ENCODE measurements at places on chromosomes 11 and 22.

DNA sequence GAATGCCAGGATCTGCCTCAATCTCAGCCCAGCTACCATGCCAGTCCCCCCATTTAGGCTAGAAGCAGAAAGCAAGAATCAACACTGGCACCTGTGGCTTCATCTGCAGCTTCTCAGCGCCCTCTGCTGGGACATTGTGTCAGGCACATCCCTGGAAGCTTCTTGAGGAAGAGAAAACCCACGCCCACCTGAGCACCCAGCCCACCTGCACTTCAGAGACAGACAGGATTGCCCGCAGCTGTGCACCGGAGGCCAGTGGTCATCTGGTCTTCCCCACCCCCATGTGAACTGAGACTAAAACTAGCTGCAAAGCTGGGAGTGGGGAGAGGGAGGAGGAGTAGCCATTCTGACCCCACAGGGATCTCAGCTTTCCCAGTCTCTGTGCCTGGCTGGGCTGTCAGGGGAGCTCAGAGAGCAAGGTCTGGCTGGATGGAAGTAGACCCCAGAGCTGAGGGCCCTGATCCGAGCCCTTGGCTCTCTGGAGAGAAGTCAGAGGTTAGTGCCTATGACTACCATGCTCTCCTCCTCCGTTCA is 66.8 kb downstream of the FEZ1 start:
- peak; percentile 83 for DNase-seq

GRCh38 chr11:120590472-120590871 is 78.9 kb downstream of the GRIK4 start:
- no peak for DNase-seq

- DNase-seq, result peak; percentile 29
These were observed 368.5 kb downstream of the NELL1 start for GRCh38 chr11:21037850-21038249.

DNA sequence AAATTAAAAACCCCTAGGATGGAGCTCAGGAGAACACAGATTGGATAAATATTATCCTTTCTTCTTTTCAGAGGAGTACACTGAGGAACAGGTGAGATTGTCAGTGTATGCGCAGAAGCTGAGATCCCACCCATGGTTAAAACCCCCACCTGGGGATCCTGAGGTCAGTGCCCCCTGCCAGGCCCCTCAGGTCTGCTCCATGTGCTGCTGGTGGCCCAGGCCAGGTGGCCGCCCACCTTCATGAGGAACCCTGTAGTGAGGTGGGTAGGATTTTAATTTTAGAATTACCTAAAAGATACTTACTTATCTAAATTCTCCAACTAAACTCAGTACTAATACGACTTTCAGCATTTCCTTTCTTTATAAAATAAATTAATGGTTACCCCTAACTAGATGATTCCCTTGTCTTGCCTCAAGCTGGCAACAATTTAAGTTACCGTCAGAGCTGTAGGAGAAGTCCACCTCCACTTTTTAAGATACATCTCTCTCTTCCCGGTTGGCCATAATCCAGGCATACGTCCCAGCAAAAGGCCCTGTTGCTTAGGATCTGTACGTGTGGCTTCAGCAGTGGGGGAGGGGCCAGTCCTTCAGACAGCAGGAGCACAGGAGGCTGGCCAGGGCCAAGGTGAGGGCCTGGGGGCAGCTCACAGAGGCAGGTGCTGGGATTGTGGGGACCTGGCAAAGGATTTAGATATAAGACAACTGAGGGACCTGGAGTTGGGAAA is 61.5 kb upstream of the PITPNB start:
- no peak for DNase-seq

DNA sequence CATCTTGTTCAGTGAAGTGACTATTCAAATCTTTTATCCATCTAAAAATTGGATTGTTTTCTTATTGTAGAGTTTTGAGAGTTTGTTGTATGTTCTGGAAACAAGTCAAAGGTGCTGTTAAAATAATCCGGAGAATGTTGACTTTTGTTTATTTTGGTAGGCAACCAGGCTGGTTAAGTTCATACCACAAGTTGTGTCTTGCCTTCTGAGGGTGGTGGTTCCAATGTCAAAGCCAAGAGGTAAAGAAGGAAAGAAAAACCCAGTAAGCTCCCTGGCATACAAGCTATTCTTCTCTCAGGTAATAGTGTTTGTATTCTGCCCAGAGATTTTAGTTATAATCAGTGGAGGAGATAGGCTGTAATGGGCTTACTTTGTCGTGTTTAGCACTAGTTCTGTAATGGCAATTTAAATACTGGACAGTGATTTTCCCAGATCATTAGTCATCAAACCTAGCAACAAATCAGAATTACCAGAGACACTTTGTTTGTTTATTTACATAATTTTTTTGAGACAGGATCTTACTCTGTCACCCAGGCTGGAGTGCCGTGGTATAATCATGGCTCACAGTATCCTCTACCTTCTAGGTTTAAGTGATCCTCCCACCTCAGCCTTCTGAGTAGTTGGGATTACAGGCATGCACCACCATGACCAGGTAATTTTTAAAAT is 15.1 kb upstream of the CSRP3 start:
- no peak for DNase-seq

DNA sequence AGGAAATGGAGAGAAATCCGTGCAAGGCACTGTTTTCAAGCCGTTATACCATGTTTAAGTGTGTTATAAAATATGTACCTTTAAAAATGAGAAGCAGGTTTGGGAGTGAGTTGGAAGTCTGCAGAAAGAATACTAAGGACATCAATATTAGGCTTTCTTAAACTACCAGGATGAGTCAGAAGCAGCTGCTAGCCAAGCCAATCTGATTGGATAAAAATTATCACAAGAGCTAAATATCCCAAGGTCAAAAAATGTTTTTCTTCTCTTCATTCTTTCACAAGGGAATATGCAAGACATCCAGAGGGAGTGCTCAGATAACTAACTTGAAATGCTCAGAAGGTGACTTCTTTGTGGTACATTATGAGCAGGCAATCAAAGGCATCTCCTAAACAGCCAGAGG is 19.3 kb upstream of the CKAP5 start:
- DNase-seq, result no peak

GRCh38 chr11:103659743-103660142 is 376.7 kb upstream of the DDI1 start:
- no peak for DNase-seq

DNA sequence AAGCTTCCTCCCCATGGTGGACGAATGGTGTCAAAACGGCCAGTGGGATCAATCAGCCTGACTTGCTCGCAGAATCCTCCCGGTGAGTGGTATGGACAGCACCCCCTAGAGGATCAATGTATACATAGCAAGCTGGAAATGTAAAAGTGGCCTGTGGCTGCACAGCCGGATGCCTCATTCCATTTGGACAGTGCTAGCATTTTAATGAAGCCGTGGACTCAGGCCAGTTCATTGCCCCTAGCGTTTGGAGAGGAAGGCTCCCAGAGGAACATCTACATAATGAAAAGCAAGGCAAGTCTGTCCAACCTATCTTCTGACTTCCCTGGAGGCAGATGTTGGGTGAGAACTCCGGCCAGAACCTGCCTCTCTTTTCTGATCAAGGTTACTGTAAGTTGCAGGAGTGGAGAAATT is 942.3 kb downstream of the NTM start:
- peak; percentile 18 for DNase-seq

GRCh38 chr11:109892321-109892794 is 200.8 kb upstream of the ZC3H12C start:
- no peak for DNase-seq

- no peak for DNase-seq
These were observed 82.9 kb downstream of the KIRREL3 start for GRCh38 chr11:126917531-126918204.

- DNase-seq, result no peak
These were observed 81.7 kb downstream of the SWAP70 start for GRCh38 chr11:9745411-9746211.

- DNase-seq, result no peak
These were observed 288.4 kb upstream of the CCDC90B start for GRCh38 chr11:83574519-83574918.

DNA sequence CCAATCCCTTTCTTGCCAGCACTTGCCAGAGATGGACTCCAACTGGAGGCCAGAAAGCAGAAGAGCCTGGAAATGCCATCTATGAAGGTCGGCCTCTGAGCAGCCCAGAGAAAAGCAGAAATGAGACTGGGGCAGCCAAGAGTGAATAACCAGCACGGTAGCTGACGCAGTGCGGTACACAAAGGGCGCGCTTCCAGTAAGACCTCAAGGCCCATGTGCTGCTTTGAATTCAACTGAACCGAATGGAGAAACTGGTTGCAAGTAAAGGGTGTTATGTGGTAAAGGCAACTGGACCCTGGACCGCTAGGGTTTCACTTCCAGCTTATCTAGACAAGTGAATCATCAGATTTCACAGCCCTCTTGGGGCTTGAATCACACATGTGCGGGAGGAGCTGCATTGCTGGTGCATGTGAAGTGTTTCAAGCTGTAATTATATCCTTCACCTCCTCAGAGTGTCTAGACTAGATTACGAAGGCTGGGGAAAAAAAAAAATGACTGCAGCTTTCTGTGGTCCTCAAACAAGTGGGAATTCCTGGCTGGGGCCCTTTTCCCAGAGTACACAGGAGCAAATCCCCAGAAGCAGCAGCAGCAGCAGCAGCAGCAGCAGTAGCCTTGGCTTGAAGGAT is 128.9 kb downstream of the CCDC34 start:
- DNase-seq, result peak; percentile 14

DNA sequence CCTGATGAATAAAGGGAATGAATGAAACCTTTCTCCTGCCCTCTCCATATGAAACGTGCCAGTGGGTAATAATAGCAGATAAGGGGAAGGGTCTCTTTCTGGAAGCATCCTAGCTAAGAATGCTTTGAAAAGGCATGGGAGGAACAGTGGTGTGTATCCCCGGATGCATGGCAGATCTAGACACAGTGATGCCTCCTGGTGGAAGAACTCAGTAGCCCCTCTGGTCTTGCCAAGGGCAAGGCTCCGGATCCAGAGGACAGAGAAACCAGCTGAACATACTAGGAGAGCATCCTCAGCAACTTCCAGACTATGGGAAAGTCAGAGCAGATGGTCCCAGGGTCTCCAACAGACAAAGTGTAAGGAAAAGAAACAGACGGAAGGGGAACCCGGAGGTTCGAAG is 6.4 kb downstream of the BAIAP2L2 start:
- DNase-seq, result no peak

DNA sequence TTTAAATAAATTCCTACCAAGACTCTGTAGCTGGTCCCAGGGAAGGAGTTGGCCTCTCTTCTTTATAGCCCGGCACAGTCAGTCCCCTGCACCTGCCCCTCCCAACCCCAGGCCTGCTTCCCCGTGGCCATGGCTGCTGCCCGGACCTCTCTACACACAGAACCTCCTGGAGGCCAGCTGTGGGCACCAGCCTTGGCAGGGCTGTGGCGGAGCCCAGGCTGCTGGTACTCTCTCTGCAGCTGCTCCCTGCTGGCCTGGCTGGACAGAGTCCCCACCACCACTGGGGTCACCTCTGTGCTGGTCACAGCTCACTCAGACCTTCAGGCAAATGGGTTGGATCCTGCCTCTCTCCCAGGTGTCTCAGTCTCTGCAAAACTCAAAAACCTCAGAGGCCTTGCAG is 69.3 kb downstream of the LRP5 start:
- no peak for DNase-seq

- no peak for DNase-seq
These were observed 340.3 kb upstream of the LRRC4C start for GRCh38 chr11:41799754-41800153.

DNA sequence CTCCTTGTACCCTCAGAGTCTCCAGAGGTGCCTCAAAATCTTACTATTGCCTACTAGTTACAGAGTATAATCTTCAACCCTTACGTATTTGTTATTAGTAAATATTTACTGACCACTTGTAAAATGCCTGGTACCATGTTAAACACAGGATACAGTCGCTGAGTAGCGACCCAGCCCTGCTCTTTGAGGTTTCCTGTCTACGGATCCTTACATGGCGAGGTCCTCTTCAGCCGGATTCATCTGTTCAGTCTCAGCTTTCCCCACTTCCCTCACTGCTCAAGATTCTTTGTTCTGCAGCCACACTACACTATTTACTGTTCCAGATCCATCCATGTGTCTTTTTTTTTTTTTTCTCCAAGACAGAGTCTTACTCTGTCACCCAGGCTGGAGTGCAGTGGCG is 13.2 kb upstream of the TTC36 start:
- DNase-seq, result no peak

- DNase-seq, result peak; percentile 3
These were observed 20.3 kb downstream of the AP2A2 start for GRCh38 chr11:945986-946385.

DNA sequence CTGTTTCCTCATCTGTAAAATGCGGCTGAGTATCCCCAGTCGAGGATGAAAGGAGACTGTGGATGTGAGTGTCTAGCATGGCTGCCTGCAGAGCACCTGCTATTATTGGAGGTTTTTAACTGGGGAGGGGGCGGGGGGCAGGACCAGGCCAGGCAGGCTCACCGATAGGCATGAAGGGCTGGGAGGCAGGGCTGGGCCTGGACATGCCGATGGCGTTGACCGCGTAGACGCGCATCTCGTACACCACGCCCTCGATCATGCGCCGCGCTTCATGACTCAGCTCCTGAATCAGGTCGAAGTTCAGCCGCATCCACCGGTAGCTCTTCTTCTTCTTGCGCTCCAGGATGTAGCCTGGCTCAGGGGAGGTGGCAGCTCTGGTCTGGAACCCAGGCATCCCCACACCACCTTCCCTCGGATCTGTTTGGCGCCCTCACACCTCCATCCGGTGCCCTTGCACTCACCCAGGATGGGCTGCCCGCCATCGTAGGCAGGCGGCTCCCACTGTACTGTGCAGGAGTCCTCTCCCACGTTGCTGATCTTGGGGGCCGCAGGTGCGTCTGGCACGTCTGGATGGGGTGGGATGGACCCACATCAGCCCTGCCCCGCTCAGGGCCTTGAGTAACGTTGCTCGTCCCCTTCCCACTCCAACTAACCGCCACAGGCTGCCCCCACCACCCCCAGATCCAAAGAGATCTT is 15.1 kb downstream of the MYBPC3 start:
- no peak for DNase-seq

GRCh38 chr11:63536669-63537292 is at the start of gene PLAAT4:
PLAAT4 (plus strand) TSS chr11:63536808; CDS start chr11:63536869, 61 bp downstream.
- DNase-seq, result no peak

- no peak for DNase-seq
These were observed 11.4 kb downstream of the DGAT2 start for GRCh38 chr11:75779960-75780359.
